ENCODE measurements at places on chromosomes 1 and 21. TPM values are rescaled to one million over a fixed set of nuclear protein-coding genes. Genes with fewer than 3 reads are reported as not detected.

- no peaks in the 10 kb centered on the region for H3K27me3 ChIP-seq
- no peak overlapping the region for H3K4me3 ChIP-seq
- peaks cover 22% of the 10 kb centered on the region for H3K4me1 ChIP-seq
- DNase-seq = no peak
- peak overlapping the region; percentile 43 for H3K27ac ChIP-seq
Observed at GRCh38 chr1:15696956-15697521, 12.9 kb downstream of the PLEKHM2 start.

DNA sequence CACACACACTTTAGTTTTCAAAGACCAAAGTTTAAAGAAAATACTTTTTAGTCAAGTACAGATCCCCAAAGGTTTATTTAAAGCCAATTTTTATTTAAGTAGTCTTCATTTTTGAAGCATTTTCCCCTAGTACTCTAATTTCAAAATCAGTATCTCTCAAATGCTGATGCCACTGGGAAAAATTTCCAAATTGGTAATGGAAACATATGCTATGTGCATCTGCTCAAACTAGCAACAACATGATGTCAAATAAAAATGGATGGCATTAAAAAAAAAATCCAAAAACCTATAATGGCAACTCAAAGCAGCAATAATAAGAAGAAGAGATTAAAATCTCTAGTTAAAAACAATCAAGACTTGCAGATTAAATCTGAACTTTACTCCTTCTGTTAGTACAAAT, 58.6 kb downstream of the ZNHIT6 start:
- no peak overlapping the region for H3K27ac ChIP-seq
- H3K4me1 ChIP-seq = no peaks in the 10 kb centered on the region
- H3K4me3 ChIP-seq = no peak overlapping the region
- no peak for DNase-seq
- no peaks in the 10 kb centered on the region for H3K36me3 ChIP-seq

DNA sequence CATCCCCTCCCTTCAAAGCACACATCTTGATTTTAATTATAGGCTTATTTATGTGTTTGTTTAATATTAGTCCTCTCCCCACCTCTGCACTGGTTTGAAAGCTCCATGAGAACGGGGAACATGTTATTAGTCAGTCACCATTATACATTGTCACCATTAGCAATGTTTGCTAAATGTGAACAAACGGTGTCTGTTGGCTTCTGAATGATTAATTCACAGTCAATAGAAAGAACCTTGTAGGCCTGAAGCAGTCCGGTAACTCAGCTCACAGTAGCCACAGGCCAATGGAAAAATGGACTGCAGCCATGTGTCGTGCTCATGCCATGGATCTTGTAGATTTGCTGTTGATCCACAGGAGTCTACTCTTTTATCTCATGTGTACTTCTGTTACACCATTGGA, 49.7 kb upstream of the NHLH2 start:
- no peak overlapping the region for H3K27ac ChIP-seq
- H3K27me3 ChIP-seq = no peaks in the 10 kb centered on the region
- no peak overlapping the region for H3K4me3 ChIP-seq
- no peaks in the 10 kb centered on the region for H3K4me1 ChIP-seq

DNA sequence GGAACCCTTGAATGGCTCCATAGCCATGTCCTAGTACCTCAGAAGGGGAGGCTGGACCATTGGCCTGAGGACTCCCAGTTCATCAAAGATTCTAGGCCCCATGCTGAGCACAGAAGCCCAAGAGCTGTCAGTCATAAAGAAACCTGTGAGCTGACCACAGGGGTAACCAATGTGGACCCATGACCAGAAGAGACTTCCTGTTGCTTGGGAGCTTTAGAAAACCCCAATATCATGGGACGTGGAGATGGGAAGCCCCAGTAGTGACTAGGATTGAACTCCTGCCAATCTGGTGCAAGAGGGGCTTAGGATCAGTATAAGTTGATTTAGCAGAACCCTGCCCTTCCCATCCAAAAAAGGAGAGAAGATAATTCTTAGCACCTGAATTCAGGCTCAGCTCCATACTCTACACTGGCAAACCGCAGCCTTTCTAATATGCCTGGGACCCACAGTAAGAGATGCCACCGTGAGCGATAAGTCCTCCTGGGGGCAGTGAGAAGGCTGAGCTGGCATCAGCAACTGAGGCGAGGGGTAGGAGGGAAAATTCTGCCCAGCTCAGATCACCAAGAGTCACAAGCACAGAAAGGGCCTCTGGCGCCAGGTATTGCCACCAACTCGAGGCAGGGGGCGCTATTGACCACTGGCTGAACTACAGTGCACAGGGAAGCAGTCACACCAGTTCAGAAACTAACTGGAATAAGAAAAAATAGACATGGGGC, 108.9 kb downstream of the CAPN8 start:
- H3K27ac ChIP-seq = no peak overlapping the region
- peaks cover 7% of the 10 kb centered on the region for H3K4me1 ChIP-seq
- no peak overlapping the region for H3K4me3 ChIP-seq
- H3K36me3 ChIP-seq = no peaks in the 10 kb centered on the region

GRCh38 chr1:10877894-10878293, 81.4 kb upstream of the CASZ1 start:
- no peaks in the 10 kb centered on the region for H3K36me3 ChIP-seq
- DNase-seq = no peak
- no peak overlapping the region for H3K4me3 ChIP-seq
- H3K27me3 ChIP-seq = no peaks in the 10 kb centered on the region
- H3K27ac ChIP-seq = no peak overlapping the region

- DNase-seq = no peak
- H3K4me1 ChIP-seq = peaks cover 10% of the 10 kb centered on the region
- peak overlapping the region; percentile 40 for H3K27ac ChIP-seq
- no peaks in the 10 kb centered on the region for H3K36me3 ChIP-seq
Observed at GRCh38 chr1:41557751-41558455, 73.4 kb upstream of the EDN2 start.

- no peak for DNase-seq
- H3K27ac ChIP-seq = no peak overlapping the region
- H3K36me3 ChIP-seq = no peaks in the 10 kb centered on the region
- no peaks in the 10 kb centered on the region for H3K27me3 ChIP-seq
Observed at GRCh38 chr1:161848676-161849075, 82.6 kb downstream of the ATF6 start.

DNA sequence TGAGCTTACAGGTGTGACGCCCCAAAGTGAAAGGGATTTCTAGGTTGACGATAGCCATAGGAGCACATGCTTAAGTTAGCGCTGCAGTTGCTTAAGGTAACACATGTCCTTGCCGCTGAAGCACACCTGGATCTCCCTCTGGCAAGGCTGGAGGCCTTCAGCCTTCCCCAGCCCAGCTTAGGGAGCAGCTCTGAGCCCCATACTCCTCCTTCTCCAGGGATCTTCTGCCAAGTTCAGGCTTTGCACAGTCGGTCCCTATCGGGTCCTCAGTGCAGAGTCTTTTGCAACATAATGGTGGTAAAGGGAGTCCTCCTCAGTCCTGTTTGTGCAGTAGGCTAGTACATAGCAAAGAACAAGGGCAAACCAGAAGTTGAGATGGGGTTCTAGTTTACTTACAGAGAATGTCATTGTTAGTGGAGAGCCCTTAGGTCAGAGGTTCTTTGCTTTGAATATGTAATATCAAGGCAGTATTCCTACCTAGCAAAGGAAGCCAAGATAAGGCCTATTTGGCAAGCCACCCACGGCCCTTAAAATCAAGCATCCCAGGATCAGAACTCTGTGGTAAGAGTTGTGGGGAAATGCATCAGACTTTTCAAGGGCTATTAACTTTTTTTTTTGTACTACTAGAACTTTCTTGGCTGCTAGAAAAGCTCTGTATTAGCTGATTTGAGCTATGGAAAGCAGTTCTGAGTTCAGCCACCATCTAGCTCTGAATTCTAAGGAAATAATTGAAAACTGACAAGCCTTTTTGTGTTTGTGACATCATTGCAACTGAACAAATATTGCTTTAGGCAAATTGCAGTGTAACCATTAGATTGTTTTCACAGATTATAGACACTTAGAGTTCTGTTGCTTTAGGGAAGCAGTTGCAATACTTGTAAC, 1.4 kb downstream of the EVA1C start:
- H3K36me3 ChIP-seq = no peaks in the 10 kb centered on the region
- H3K27ac ChIP-seq = peak overlapping the region; percentile 98
- DNase-seq = peak; percentile 72

DNA sequence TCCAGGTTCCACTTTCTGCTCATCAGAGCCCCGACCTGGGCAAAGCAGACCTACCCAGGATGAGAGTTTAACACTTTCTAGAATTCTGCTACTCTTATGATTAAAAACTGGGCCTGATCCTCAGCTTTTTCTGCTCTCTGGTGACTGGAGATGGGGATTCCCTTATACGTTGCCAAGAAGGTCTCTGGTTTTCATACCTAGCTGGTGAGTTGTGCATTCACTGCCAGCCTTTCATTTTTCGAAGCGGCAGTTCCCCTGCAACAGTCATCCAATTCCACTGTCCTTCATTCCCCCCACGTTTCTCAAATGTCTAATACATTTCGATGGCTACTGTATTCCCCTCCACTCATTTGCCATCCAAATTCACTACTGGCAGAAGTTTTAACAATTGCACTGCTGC, 135.3 kb downstream of the ADSS2 start:
- H3K36me3 ChIP-seq = no peaks in the 10 kb centered on the region
- H3K27me3 ChIP-seq = no peaks in the 10 kb centered on the region
- peaks cover 12% of the 10 kb centered on the region for H3K4me1 ChIP-seq
- DNase-seq = no peak

DNA sequence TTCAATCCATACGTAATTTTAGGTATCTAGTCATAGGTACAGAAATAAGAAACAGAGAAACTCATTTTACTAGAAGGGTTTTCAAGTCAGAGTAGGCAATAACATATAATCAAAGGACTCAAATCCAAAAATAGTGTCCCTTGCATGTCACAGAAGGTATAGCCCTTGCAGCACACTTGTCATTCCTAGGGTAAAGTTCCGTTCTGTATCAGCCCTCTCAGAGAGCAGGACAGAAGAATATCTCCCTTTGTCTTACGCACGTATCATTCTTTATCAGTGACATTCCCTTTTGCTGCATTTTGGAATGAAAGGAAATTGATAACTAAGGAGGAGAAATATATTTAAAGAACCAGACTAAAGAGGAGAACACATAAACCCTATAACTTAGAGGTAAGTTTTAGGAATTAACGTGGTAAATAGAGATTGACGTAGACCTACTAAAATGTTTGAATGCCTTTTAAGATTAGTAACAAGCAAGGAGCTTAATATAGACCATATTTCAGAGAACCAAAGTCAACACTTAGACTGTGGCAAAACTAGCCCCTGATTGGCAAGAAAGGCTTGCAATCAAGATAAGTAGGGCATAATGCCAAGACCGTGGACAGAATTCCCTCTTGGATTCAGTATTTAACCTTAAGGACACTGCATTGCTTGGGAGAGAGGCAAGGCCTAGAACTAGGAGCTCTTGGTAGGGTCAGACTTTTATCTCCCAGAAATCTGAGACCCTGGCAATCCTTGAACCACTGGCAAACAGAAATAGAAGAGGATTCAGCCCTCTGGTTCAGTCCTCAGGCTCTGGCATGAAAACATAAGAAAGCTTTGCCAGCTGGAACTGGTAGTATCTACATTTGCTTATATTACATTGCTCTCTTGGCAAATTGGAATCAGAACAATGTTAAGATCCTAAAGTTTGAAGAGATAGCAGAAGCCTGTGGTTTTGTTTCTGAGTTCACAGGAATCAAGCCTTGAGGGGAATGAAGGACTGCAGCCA, 232.1 kb downstream of the ASTN1 start:
- DNase-seq = no peak
- H3K36me3 ChIP-seq = no peaks in the 10 kb centered on the region
- H3K4me3 ChIP-seq = no peak overlapping the region
- H3K27me3 ChIP-seq = no peaks in the 10 kb centered on the region
- no peaks in the 10 kb centered on the region for H3K4me1 ChIP-seq
- no peak overlapping the region for H3K27ac ChIP-seq

DNA sequence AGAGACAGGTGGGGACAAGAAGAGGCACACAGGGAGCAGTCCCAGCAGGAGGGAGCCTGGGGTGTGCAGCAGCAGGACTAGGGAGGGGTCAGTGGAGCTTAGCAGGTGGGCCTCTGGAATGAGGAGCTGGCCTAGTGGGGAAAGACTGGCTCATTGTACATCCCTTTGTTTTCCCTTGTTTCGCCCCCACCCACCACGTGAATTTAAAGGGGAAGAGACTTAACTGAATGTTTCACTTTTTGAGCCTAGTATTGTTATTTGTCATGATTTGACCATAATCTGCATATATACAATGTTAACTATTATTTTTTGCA, 181.7 kb downstream of the DHRS3 start:
- peak overlapping the region; percentile 88 for H3K27ac ChIP-seq
- H3K36me3 ChIP-seq = no peaks in the 10 kb centered on the region
- no peak overlapping the region for H3K4me3 ChIP-seq
- peaks cover 32% of the 10 kb centered on the region for H3K4me1 ChIP-seq
- no peak for DNase-seq

GRCh38 chr21:46006547-46007491, 25.2 kb downstream of the COL6A1 start:
- no peak overlapping the region for H3K4me3 ChIP-seq
- DNase-seq = no peak
- H3K27me3 ChIP-seq = no peaks in the 10 kb centered on the region
- no peak overlapping the region for H3K27ac ChIP-seq

DNA sequence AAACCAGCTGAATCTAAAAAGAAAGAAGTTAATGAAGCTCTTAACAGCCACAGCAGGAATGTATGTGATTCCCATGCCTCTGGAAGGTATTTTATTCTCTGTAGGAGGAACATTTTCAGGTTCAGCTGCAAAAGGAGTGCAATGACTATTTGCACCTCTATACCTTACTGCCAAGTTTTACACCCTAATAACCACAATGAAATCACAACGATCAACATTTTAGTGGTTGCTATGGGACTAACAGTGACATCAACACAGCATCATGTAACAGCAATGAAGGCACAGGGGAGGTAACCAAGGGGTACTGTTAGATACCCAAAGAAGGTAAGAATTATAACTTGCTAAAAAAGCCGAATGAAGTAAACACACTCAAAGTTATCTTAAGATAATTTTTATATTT, 116.3 kb upstream of the HP1BP3 start:
- no peaks in the 10 kb centered on the region for H3K27me3 ChIP-seq
- H3K4me3 ChIP-seq = no peak overlapping the region
- H3K4me1 ChIP-seq = peaks cover 7% of the 10 kb centered on the region

TMEM269 gene
- total RNA-seq = not detected

LRRC8B gene
- total RNA-seq = 11.5 TPM

HNRNPCL1 gene
- not detected for total RNA-seq

KIF17 gene
- 11.5 TPM for total RNA-seq

IGSF9 gene
- 1.9 TPM for total RNA-seq

TDRD5 gene
- total RNA-seq = 1.8 TPM

Data from thyroid gland (tissue), 4 donors.